ENCODE measurements at places on chromosomes 16 and 17. TPM values are rescaled to one million over a fixed set of nuclear protein-coding genes. Genes with fewer than 3 reads are reported as not detected.

Gene PHOSPHO1
- not detected for total RNA-seq

Gene DDX52
- total RNA-seq: 35.5 TPM

Gene ADAP2
- total RNA-seq: 0.95 TPM

Gene B4GALNT2
- not detected for total RNA-seq

Gene SLFN14
- 0.95 TPM for total RNA-seq

Gene STAT5A
- 67.2 TPM for total RNA-seq

Gene KNOP1
- 36.6 TPM for total RNA-seq

Gene GH1
- total RNA-seq: not detected

Gene CFAP97D1
- 0.10 TPM for total RNA-seq

Gene CDR2L
- 33.2 TPM for total RNA-seq

Gene MYCBPAP
- 0.72 TPM for total RNA-seq

Gene CDH11
- total RNA-seq: 42.6 TPM

Gene RAB11FIP4
- 0.92 TPM for total RNA-seq

Gene HOXB4
- total RNA-seq: 6.5 TPM

Gene PLLP
- 3.3 TPM for total RNA-seq

Gene ACSM5
- total RNA-seq: not detected

Gene HOXB9
- 0.49 TPM for total RNA-seq

Gene DNAAF8
- 0.18 TPM for total RNA-seq

Gene ACE
- total RNA-seq: 44.8 TPM

Gene NPTX1
- total RNA-seq: 0.10 TPM

Gene KRTAP9-4
- total RNA-seq: not detected

Gene CA10
- total RNA-seq: not detected

Gene C16orf92
- not detected for total RNA-seq

Gene NXN
- 53.9 TPM for total RNA-seq

Gene C16orf86
- total RNA-seq: 1.8 TPM
